ENCODE measurements at places on chromosomes 12 and 14.

DNA sequence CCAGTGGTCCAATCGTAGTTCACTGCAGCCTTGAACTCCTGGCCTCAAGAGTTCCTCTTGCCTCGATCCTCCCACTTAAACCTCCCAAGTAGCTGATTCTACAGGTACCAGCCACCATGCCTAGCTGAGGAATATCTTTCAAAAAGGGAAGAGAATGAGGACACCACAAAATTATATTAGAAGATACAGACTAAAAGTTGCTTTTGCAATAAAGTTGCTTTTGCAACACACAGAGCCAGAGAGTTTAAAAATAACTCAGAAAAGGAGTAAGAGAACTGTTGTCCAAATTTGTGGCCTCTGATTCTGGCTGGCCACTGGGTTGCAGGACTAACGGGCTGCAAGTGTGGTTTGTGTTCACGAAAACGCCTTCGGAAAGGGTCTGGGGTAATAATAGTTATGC lies 19.8 kb downstream of the TMEM253 start:
- DNase-seq: no peak

DNA sequence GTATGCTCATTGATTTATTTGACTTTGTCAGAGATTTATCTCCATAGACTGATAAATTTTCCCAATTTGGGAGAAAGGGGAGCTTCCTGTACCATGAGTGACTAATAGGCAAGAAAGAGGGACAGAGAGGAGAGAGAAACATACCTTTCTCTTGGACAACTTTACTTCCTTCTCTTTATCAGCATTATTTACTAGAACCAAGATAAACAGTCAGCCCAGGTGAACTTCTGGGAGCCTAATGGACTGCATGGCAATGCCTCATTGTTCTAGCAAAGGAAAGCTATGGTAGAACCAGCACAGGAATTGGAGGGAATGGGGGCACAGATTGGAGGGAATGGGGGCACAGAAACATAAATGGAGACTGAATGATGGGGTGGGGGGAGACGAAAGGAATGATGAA lies 63.4 kb upstream of the STXBP6 start:
- DNase-seq: no peak

GRCh38 chr12:114912811-114913210 lies 228.8 kb upstream of the TBX3 start:
- no peak for DNase-seq

- DNase-seq: no peak
These were observed 195.4 kb downstream of the ALG10 start for GRCh38 chr12:34217660-34218059.

DNA sequence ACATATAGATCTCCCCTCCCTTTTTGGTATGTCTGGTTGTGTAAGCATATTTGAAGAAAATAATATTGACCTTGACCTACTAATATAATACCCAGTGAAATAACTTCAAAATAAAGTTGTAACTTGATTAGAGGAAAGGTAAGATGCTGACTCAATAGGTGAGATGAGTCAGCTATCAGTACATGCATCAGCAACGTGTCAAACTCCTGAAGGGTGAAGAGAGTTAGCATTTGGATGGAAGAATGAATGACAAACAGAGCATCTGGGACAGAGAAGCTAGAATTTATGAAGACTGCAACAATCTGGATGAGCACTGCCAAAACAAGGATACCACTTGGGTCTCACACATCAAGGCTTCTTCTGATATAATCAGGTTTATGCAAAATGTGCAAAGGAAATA lies 74.9 kb downstream of the PPP2R5E start:
- DNase-seq: no peak

DNA sequence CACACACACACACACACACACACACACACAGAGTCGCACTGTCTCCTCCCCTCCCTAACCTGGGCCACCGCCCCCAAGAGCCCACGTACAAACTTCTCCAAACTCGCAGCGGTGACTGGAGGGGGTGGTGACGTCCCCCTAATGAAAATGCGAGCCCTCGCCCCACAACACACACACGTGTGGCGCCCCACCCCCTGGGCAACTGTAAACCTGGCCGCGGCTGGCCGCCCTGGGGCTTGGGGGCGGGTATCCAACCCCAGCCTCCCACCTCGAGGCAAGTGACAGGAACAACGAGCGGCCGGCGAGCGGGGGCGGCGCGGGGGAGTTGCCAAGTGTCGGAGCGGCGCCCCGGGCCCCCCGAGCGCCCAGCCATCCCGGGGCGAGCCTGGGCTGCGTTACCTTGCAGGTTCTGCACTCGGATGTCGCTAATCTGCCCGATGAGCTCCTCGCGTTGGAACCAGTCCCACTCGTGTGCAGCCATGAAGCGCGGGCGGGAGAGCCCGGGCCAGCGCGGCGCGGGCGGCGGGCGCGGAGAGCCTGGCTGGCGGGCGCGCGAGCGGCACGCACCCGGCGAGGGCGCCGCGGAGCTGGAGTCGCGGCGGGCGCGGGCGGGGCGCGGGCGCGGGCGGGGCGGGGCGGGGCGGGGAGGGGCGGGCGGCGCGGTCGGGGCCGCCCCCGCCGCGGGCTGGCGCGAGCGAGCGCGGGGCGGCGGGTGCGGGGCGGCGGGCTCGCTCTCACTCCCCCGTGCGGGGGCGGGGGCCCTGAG lies at the start of gene CLMN:
CLMN (minus strand) TSS at position 597 of the 766 bp plus-strand sequence; CDS start at position 481, 116 bp downstream.
- DNase-seq: no peak

- no peak for DNase-seq
These were observed 13.7 kb downstream of the KRT71 start for GRCh38 chr12:52539083-52539820.

DNA sequence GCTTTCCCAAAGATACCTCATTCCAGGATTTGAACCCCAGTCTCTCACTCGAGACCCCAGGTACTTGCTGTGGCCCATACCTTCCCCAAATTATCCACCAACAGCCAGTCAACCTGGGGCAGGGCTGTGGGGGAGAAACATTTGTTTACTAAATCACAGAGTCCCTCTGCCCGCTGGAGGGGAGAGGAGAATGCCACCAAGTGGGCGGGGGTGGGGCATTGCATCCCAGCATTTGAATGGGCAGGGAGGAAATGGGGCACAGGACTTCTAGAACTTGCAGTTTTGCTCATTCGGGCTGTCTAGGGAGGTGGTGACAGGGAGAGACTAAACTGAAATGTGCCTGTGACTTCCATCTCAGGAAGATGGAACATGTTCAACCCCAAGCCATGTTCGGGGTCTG lies 10.9 kb upstream of the SERPINA9 start:
- DNase-seq: no peak

DNA sequence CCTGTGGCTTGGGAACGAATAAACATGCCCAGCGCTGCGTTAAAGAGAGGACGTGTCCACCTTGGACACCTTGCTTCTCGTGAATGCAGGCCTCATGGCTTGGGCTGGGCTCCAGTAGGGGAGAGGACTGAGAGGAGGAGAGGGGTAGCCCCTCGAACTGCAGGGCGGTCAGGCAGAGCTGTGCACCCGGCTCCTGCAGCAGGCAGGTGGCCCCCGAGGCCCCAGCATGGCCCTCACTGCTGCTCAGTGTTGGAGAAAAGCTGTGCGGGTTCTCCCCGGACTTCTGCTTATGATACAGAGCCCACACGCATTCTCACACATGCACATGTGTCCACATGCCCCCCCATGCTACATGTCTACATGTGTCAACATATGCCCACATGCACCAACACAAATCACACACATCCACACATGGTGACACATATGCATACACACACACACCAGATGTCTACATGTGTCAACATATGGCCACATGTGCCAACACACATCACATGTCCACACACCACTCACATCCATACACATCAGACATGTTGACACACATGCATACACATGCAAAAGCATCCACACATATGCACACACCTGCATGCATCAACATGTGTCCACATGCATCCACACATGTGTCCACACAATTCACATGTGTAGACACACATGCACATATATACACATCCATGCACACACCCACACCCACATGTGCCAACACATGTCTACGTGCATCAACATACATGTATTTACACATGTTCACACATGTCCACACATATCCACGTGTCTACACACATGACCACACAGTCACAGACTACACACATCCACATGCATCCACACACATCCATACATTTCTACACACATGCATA lies 3.0 kb downstream of the ADGRD1 start:
- no peak for DNase-seq

DNA sequence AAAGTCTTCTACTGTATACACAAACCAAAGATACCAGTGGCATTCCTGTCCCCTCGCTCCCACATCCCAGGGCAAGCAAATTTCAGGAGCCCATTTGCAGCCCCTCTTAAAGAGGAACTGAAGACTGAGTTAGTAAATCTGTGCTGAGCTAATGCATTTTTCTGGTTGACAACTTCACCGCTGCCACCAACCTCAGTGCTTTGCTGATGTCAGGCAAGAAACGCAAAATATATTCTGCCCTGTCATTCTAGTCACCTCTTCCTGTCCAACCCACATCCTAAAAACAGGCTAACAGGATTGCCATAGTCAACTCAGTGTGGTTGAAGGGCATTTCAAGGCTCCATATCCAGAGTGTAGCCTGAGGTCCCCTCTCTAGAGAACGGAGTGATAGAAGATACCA lies 59.4 kb upstream of the FICD start:
- DNase-seq: no peak

DNA sequence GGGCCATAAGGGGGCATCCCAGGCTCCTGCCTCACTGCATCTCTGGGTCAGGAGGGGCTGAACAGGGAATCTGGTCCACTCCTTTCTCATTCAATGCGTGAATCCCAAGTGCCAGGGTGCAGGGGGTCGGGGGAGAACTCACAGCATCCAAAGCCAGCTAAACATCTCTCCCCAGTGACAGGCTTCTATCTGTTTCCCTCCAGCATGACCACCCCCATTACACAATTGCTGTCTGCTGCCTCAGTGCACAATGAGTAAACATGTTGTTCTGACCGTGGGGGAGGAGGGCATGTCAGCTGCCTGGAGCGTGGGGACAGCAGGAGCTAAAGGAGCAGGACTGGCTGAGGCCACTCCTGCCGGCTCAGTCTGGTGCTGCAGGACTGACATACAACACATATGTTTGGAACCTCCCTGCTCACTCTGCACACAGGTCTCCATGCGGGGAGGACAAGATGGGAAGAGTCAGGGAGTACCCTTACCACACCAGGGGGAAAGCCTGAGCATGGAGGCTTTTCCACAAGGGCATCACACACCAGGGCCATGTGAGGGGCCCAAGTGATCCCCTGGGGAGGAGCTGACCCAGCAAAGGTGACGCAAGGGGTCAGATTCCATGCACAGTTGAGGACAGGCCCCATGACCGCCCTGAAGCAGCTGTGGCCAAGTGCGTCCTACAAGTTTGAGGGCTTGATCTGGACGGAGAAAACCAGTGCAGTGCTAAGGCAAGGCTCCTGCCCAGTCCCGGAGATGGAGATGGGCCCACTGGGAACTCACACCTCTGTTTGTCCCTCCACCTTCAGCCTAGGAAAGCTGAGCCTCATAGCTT lies 1.4 kb downstream of the TNS2 start:
- peak; percentile 89 for DNase-seq

- DNase-seq: no peak
These were observed 63.8 kb downstream of the TNFAIP2 start for GRCh38 chr14:103186909-103187586.

- no peak for DNase-seq
These were observed 42.6 kb downstream of the SLCO1A2 start for GRCh38 chr12:21292111-21292510.

- no peak for DNase-seq
These were observed 40.0 kb downstream of the SMUG1 start for GRCh38 chr12:54148560-54149429.

GRCh38 chr14:92549105-92549858 lies 35.7 kb downstream of the RIN3 start:
- no peak for DNase-seq

DNA sequence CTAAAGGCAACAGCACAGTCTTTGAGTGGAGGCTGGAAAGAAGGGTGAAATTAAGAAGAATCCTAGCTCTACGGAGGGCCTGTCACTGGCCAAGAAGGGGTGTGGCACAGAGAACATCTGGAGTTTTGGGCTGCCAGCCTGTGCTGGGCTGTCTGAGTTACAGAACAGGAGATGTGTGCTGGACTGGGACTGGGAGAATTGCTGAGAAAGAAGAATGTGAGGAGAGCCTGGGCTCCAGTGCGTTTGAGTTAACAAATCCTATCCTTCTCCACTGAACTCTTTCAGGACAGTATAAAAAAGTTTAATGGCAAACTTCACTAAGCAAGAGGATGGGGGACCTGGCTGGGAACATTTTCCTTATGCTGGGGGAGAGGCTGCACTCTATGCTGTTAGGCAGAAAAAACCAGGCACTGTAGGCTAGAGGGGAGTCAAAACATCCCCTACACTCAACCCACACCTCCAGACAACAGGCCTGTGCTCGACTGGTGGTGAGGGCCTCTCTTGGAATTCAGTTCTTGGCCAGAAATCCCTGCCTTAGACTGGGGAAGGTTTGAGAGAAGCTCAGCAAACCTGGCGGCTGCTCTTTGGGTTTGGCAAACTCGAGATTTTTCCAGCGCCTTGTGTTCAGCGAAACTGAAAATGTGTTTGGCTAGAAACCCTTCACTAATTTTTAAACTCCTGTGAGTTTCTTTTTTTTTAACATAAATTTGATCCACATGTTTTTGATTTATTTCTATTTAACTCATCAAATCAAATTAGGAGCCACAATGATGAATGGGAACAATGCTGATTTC lies 217.3 kb downstream of the MON2 start:
- DNase-seq: no peak

GRCh38 chr12:45880533-45880932 lies 109.8 kb downstream of the SCAF11 start:
- no peak for DNase-seq

- DNase-seq: no peak
These were observed 209.4 kb upstream of the BCL2L14 start for GRCh38 chr12:11861155-11861863.

DNA sequence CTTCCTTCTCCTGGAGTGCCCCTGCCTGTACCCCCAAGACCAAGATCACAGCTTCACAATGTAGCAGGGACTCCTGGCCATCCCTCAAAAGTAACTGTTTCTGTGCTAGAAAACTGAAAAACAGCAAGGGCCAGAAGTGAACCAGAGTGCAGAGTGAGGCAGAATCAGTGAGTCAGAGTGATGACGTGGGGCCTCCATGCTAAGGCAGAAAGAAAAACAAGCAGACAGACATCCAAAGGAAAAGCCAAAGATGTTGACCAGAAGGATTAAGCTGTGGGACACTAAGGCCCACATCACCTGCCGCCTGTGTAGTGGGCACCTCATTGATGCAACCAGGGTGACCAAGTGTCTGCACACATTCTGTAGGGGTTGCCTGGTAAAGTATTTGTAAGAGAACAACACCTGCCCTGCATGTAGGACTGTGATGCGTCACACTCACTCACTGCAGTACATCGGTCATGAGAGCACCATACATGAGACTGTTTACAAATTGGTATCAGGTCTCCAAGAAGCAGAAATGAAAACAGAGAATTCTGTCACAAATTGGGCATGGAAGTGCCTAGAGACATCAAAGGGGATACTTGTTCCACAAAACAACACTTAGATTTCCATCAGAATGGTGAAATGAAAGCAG lies 51.2 kb downstream of the ARMH4 start:
- DNase-seq: no peak

GRCh38 chr12:53870117-53870516 lies 68.5 kb upstream of the HOXC13 start:
- DNase-seq: no peak

All from anterior cingulate cortex (tissue), 58 donors.